HuH-7 (cell line): ENCODE measurements at places on chromosomes 7 and 10.

GRCh38 chr10:69786791-69787190 lies 14.9 kb upstream of the COL13A1 start:
- DNase-seq: no peak

DNA sequence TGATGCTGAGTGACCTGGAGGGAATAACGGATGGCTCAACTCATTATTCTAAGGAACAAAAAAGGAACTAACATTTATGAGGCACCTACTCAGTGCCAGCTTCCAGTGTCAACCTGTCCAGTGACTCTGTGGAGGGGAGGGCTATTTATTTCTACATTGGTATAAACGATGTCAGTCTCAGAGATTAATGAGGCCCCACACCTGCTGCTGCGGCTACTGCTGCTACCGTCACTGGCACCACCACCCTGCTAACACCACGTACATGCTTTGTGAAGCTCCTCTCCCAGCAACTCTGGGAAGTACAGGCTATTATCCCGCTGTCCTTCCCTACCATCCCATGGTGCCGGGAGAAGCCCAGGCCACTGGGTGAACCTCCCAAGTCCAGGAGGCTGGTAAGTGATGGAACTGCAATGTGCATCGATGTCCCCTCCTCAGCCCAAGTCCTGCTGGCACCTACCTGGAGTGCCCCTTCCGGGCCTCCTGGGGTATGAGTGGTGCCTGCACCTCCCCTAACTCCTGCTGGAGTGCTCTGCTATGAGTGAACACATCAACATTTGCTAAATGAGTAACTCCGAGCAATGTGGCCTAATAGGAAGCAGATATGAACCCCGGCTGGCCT lies 101.5 kb downstream of the ARHGAP22 start:
- DNase-seq: no peak

DNA sequence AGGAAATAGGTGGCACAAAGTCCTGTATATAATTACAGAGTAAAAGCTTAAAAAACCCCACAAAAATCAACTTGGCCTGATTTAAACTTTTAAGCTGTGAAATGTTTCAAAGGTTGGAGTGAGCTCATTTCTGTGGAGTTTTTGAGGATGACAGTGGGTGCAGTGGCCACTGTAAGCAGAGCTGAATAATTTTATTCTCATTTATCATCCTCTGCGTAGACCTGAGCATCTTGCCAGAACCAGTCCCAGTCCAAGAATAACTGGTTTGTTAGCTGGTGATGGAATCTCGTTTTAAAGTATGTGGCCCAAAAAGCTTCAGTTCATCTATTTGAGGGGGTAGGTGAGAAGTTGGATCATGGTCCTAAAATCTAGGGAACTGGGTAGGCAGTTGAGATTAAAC lies 4.4 kb downstream of the BMPER start:
- DNase-seq: no peak

GRCh38 chr7:81990395-81990794 lies 220.5 kb upstream of the HGF start:
- no peak for DNase-seq

GRCh38 chr7:81498176-81498575 lies 271.7 kb downstream of the HGF start:
- DNase-seq: no peak

- DNase-seq: no peak
Measured at GRCh38 chr7:156274557-156274956, 366.0 kb upstream of the RNF32 start.

DNA sequence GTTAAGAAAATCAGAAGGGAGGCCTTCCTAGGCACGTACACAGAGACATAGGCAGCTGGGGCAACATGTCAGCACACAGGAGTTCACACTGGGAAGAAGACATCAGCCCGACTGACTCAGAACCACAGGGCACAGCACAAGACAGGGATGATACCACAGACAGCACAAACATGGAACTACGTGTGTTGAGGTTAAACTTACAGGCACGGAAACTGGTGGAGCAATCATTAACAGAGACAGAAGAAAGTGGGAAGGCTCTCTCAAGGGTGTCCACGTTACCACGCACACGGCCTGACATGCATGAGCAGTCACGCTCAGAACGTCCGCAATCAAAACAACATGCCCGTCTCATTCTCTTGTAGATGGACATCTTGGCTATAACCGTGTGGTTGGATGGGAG lies 636.4 kb downstream of the KCNMA1 start:
- no peak for DNase-seq

- peak; percentile 15 for DNase-seq
Measured at GRCh38 chr10:52566471-52567246, 205.9 kb downstream of the MBL2 start.

DNA sequence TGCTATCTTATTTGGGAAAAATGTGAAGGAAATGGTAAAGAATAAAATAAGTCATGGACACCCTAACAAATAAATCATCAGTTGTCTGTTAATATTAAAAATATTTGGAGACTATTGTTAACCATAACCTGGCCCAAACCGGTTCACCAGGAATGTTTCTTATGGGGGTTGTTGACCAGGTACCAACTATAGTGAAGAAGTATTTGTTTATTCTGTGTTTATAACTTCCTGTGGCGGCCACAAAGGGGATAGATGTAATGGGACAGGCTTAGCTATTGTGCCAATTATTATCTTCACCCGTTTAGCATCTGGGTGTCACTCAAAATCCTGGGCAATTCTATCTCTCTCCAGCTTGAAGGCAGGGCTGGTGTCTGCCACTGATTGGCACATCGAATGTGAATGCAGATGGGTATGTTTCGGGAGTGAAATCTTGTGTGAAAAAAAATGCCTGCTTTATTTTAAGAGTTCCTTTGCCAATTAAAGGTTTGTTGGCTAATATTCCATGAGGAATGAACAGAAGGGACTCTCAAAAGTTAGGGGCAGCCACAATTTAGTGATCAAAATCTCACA lies 500.9 kb downstream of the ARL4A start:
- DNase-seq: no peak

DNA sequence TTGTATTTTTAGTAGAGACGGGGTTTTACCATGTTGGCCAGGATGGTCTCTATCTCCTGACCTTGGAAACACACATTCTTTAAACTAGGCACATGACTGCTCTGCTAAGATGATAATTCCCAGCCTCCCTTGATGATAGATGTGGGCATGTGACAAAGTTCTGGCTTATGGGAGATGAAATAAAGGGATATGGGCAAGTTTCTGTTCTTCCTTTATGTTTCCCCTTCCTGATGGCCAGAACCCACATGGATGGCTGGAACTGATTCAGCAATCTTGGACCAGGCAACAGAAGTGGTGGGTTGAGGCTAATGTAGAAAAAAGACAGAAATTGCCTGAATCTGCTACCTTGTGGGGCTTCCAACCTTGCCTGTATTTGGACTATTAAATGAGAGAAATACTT lies 60.7 kb upstream of the NRP1 start:
- DNase-seq: no peak

- DNase-seq: no peak
Measured at GRCh38 chr10:93911866-93912265, 18.1 kb downstream of the SLC35G1 start.

- no peak for DNase-seq
Measured at GRCh38 chr7:50149369-50149768, 56.3 kb upstream of the ZPBP start.

- DNase-seq: no peak
Measured at GRCh38 chr10:58615237-58615935, 102.7 kb downstream of the BICC1 start.

- no peak for DNase-seq
Measured at GRCh38 chr10:67077376-67077775, 151.5 kb downstream of the LRRTM3 start.

DNA sequence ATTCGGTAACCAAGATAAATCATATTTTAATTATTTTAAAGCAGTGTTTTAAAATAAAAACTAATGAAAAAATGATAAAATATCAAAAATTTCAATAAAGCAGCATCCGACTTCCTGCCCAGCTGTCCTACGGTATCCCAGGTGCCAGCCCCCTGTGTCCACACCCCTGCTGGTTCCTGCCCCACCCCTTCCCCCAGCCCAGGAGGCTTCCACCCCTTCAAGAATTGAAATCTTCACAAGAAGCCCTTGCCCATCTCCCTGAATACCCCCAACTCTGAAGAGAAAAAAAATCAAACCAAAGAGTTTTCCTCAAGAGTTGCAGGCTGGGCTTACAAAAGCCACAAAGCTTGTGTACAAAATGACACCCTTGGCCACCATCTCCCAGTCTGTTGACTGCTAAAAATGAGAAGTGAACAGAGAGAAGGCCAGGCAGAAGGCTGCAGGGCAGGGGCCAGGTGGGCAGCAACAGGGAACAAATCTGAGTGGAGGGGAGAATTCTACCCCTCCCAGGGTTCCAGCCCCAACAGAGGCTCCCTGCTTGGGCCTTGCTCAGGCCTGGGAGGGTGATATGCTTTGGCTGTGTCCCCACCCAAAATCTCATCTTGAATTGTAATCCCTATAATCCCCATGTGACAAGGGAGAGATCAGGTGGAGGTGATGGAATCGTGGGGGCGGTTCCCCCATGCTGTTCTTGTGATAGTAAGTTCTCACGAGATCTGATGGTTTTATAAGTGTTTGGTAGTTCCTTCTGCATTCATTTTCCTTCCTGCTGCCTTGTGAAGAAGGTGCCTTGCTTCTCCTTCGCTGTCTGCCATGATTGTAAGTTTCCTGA lies 14.5 kb downstream of the GPRIN2 start:
- no peak for DNase-seq

DNA sequence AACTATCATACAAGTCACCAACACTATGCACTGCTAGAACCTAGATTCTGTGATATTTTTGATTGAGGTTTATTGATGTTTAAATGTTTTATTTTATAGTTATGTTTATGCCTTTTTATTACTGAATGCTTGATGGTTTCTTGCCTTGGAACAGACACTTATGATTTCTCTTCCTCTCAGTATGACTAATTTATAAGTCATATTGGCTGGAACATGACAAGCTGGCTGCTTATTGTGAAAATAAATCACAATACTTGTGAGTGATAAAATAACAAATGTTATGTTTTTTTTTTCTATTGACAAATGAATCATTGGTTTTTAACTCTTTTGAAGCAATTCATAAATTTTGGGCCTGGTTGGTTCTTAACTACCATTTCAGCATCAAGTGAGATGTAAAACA lies 142.0 kb upstream of the MALRD1 start:
- DNase-seq: no peak

- no peak for DNase-seq
Measured at GRCh38 chr10:44998146-44998631, 2.5 kb upstream of the ZNF22 start.

- peak; percentile 83 for DNase-seq
Measured at GRCh38 chr7:101691822-101692384, 62.8 kb upstream of the MYL10 start.

DNA sequence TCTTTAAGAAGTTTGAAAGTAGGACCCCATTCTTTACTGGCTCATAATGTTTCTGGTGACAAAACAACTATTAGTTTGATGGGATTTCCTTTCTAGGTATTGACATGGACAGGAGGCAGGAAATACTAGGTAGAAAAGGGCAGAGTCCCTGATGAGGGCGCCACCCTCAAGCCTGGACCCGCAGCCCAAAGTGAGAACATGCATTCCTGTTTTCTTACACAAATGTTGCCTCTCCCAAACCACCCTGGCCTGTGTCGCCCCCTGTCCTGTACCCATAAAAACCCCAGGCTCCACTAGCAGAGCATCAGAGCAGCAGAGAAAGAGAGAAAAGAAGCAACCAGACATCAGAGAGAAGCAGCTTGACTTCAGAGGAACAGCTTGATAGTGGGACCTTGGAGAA lies 1055.2 kb upstream of the POT1 start:
- no peak for DNase-seq

- no peak for DNase-seq
Measured at GRCh38 chr10:76878514-76878913, 759.1 kb downstream of the KCNMA1 start.

- DNase-seq: no peak
Measured at GRCh38 chr10:101071267-101071884, 9.6 kb downstream of the KAZALD1 start.

DNA sequence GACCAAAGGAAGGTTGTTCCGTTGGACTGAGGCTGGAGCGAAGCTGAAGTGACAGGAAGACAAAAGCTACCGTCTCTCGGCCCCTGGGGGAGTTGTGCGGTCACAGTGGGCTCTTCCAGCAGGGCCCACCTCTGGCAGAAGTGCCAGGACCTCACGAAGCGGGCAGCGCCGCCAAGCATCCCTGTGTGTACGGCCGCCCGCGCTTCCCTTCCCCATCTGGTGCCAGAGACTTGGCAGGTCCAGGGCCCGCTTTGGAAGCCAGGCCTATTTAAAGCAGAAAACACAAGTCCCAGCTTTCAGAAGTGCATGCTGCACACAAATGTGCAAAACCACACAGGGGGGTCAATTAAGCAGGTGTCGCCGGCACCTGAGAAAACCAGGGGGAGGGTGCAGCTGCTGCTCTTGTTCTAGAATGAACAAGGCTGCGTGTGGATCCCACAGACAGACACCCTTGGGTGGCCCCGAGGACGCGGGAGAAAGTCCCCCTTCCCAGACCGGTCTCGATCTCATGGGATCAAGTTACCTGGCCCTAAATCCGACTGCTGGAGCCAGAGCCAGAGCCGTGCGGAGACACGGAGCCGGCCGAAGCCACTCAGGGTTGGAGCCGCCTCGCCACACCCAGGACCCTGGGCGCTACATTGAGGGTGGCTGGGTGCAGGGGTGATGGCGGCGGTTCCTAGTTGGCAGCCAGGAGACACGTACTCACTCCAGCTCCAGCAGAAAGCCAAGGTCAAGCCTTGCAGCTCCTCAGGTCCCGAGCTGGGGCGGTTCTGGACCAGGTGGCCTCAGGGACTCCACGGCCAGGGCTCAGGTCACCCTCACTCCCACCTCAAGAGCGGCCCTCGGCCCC lies 51.8 kb upstream of the PPP2R2D start:
- DNase-seq: no peak

DNA sequence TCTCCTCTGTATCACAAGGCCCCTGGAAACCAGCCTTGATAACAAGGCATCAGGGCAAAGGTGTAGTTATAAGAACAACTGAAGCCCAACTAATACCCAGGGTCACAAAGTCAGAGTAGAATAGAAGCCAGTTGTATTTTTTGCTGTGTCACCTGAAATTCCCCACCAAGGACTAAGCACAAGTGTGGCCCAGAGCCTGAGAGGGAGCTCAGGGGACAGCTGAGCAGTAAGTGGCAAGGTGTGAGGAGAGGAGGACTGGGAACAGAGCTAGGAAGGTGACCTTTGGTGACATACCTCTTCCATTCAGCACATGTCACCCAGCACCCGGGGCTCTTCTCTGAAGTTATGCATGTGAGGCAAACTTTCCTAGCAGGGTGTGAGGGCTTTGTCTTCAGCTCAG lies 179.9 kb downstream of the HECW1 start:
- DNase-seq: no peak

GRCh38 chr7:17532861-17533404 lies 234.5 kb downstream of the AHR start:
- no peak for DNase-seq

DNA sequence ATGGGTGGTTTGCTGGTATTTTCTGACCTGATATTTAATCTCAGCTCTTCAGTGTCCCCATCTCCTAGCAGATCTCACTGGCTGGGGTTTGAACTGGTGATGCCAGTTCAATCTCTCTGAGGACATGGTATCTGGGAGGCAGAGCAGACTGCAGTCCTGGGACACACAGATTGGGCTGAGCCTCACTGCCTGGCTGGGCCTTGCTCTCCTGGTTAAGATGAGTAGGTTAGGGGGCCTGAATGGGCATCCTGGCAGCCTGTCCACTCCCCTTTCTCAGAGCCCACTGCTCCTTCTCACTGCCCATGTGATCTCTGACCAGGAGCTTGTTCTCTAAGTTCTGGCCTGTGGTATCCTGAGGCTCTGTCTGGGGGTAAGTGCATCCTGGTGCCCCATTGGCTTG lies 363.4 kb downstream of the GLRX3 start:
- DNase-seq: no peak
